Skin of body (tissue), 3 donors: ENCODE measurements at places on chromosomes 6 and 20. TPM values are rescaled to one million over a fixed set of nuclear protein-coding genes. Genes with fewer than 3 reads are reported as not detected.

The ME1 gene
- 11.4 TPM for total RNA-seq

The ADIG gene
- not detected for total RNA-seq

- DNase-seq, result no peak
Measured at GRCh38 chr20:4131911-4132310, 116.6 kb upstream of the RNF24 start.

The ERVFRD-1 gene
- 0.10 TPM for total RNA-seq

The KIAA1755 gene
- 1.3 TPM for total RNA-seq

The NOX3 gene
- total RNA-seq, result not detected

DNA sequence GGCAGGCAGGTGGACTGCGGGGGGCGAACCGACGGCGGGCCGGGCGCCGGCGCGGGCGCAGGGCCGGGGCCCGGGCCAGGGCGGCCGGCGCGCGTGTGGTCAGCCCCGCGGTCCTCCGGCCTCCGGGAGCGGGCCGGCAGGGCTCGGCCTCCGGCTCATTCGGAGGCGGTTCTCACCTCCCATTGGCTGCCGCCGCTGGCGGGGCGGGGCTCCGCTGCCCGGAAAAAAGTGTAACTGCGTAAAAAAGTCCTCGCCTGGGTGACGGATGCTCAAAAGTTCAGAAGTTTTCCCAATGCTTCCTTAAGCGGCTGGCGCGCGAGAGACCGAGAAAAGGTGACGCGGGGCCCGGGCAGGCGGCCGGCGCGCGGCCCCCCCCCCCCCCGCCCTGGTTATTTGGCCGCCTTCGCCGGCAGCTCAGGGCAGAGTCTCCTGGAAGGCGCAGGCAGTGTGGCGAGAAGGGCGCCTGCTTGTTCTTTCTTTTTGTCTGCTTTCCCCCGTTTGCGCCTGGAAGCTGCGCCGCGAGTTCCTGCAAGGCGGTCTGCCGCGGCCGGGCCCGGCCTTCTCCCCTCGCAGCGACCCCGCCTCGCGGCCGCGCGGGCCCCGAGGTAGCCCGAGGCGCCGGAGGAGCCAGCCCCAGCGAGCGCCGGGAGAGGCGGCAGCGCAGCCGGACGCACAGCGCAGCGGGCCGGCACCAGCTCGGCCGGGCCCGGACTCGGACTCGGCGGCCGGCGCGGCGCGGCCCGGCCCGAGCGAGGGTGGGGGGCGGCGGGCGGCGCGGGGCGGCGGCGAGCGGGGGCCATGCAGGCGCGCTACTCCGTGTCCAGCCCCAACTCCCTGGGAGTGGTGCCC is at the start of gene FOXC1:
FOXC1 (plus strand) TSS at position 268 of the 849 bp plus-strand sequence; CDS start at position 799, 531 bp downstream.
- DNase-seq, result peak; percentile 44

- no peak for DNase-seq
Measured at GRCh38 chr6:33278392-33278741, 1.4 kb downstream of the B3GALT4 start.

The OR2H1 gene
- total RNA-seq, result not detected

DNA sequence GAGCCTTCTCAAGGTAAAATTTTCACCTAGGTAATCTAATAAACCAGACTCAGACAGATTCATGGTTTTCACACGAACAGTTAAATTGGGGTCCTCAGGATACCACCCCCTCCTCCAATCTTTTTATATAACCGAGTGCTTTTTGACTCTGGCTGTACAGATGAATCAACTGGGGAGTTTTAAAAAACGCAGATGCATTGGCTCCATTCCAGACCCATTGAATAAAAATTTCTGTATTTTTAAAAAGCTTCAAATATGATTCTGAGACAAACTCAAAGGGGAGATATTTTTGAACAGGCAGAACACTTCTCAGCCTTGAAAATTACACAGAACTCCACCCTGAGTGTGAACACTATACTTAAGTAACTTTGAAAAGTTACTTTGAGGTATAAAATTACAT is 7.2 kb downstream of the UTRN start:
- DNase-seq, result no peak

DNA sequence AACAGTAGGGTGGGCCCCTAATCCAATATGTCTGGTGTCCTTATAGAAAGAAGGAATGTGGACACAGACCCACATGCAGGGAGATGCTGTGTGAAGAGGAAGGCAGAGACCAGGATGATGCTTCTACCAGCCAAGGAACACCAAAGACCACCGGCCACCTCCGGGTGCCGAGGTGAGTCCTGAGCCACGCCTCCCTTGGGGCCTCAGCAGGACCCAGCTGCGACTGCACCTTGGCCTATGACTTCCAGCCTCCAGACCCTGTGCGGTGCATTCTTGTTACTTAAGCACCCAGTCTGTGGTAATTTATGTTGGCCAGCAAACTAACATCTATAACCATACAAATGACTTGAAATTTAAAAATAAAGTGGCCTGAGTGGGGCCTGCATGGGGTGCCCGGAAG is 79.5 kb upstream of the QKI start:
- DNase-seq, result no peak

The PSORS1C1 gene
- 5.9 TPM for total RNA-seq

The FOXC1 gene
- total RNA-seq, result 15.3 TPM

The KCNQ5 gene
- total RNA-seq, result 0.39 TPM

- DNase-seq, result no peak
Measured at GRCh38 chr6:142297605-142297995, 4.2 kb upstream of the ADGRG6 start.

DNA sequence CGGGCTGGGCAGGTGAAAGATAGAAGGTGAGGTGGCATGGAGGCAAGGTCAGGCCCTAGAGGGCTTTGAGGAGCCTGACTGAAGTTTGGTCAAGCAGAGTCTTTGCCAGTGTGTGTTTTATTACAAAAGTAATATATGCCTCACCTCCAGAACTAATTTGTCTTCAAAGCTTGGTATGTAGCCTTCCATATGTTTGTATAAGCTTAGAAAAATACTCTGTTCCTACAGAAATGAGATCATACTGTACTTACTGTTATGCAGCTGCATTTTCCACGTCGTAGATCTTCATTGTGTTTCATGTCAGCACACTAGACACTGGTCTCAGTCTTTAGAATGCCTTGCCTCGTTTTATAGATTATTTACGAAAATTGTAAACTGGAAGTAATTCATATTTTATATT is 61.8 kb downstream of the ANKS1A start:
- no peak for DNase-seq

DNA sequence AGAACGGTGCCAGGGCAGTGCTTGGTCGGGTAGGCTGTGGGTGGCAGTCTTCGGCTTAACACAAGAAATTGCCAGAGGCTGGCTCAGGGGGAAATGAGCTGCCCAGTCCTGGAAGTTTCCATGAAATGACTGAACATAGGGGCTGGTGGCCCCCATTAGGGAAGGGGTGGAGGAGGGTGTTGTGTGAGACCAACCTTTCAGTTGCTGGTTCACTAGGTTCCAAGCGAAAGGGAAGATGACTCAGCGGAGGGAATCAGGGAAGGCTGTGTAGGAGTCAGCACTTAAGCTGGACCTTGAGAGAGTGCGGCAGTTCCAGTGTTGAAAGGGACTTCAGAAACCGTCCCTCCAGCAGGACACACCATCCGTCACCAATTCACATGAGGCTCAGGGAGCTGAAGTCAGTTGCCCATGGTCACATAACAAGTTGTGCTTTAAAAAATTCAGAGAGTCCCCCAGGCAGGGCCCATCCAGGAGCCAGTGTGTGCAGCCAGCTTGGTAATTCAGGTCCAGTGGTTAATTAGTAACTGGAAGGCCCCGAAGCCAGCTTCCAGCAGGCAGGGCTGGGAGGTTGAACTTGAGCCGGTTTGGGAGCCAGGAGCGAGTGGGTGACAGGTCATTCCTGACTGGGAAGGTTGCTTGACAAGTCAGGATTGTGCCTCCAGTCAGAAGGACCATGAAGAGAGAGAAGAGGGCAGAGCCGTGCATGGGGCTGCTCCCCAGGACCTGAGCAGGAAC is at the start of gene SGK2:
SGK2 (plus strand) TSS at position 616 of the 735 bp plus-strand sequence. CDS start 7,469 bp downstream, outside the sequence.
- no peak for DNase-seq

DNA sequence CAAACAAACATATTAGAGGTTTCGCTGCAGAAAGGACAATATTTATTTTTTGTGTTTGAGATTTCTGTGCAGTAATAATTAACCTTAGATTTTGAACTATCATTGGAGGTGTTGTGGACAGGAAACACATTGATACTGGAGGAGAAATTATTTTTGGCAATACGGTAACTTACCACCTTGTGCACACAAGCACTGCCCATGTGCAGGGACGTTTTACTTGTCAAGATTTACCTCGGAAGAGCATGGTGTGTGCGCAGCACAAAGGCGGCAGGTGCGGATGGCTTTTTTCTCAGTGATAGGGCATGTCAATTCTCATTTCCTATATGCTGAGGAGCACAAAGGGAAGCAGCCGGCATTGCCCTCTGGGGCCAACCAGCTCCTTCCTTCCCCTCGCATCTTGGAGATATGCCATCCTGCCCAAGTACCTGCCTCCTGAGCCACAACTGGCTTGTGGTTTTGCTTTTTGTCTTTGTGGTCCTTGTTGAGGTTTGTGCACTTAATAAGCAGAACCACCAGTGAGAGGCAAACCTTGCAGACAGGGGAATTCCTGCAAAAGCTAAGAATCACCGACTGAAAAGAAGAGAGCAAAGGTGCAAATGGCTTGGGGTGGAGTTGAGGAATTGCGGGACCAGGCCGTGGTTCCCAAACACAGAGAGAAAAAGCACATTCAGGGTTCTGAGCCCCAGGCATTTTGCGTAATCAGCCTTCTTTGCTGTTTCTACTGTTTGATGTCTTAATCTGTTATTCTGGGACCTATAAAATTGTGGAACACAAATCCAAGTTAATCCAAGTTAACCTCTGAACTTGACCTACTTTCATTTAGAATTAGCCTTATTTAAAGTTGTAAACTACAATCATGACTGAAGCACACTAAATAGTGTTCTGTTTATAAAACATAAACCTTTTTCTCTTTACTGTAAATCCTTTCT is 21.9 kb downstream of the SAMD5 start:
- no peak for DNase-seq

- DNase-seq, result peak; percentile 12
Measured at GRCh38 chr6:71420095-71420692, 131.6 kb downstream of the OGFRL1 start.

- DNase-seq, result no peak
Measured at GRCh38 chr20:9078826-9079731, 10.2 kb downstream of the PLCB4 start.

GRCh38 chr20:36304786-36305495 is 1.2 kb upstream of the DLGAP4 start:
- no peak for DNase-seq

DNA sequence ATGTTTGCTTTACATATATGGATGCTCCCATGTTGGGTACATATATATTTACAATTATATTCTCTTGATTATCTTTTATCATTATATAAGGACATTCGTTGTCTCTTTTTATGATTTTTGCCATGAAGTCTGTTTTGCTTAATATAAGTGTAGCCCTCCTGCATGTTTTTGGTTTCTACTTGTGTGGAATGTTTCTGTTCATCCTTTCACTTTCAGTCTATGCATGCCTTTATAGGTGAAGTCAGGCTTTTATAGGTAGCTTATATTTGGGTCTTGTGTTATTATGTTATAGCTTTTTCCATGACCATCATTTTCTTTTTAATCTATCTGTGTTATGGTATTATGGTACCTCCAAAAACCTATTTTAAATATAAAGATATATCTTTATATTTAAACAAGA is 612.5 kb upstream of the HS3ST5 start:
- no peak for DNase-seq

DNA sequence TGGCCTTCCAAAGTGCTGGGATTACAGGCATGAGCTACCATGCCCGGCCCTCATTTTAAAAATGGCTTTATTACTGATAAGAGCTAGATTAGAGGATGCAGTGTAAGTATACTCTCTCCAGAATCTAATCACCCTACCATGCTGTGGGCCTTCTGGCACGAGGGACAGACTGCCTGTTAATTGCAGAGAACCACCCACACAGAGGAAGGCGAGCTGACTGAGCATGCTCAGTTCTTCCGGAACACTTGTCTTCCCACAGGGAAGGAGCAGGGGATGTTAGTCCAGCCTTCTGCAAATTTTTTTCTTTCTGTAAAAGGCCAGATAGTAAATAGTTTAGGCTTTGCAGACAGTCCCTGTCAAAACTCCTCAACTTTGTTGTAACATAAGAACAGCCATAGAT is 48.9 kb downstream of the ALDH5A1 start:
- DNase-seq, result no peak

DNA sequence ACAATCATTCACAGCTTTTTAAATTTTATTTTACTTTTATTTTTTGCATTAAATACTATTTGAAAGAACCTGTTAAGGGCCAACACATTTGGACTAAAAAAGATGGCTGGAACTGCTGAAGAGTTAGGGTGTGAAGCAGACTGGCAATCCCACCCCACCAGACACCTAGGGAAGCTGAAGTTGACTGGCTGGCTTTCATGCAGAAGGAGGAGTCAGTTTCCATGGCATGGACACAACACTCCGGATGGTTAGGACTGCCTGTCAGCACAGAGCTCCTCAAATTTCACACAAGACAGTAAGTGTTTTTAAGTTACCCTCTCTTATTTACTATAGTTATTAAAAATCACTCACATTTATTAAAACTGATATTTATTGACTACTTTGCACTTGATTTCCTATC is at the start of gene ANKRD66:
ANKRD66 (plus strand) TSS at position 238 of the 400 bp plus-strand sequence. CDS start 5,016 bp downstream, outside the sequence.
- no peak for DNase-seq

DNA sequence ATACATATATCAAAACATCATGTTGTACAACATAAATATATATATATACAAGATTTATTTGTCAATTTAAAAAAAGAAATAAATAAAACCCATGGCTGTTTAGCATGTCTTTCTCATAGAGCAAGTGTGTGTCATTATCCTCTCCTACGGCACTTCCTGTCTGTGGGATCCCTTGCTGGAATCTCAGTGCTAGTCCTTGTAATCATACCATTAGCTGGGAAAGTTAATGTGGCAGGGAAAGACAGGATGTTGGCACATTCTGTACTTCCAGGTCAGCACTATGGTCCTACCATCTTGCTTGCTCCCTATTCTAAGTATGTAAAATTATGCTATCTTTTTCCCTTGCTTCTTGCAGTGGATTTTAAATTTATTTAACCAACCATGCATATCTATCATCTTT is 9.5 kb upstream of the SLC17A3 start:
- DNase-seq, result no peak

- DNase-seq, result no peak
Measured at GRCh38 chr6:183668-184067, 108.6 kb upstream of the DUSP22 start.

GRCh38 chr6:118935331-118935668 is 341 bp upstream of the MCM9 start:
- no peak for DNase-seq

GRCh38 chr20:421685-422250 is 13.7 kb downstream of the RBCK1 start:
- no peak for DNase-seq

The NTSR1 gene
- total RNA-seq, result 0.10 TPM
